SIG-M5 (cell line): ENCODE measurements at places on chromosomes 13 and 19.

DNA sequence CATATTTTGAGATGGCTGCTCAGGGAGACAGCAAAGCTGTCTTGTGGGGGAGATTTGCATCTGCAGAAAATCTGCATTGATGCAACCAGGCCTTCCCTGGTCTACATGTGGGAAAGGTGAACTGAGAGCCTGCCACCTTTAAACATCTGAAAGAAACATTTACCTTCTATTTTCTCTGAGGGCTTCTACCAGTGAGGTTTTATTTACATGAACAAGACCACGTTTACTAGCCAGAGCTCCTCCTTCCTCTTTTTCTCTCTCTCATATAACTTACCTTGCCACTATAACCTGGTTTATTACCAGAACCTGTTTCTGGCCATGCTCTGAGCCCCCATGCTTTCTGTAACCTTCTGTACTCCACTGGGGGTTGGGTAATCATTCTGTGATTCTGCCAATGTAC lies 14.4 kb upstream of the RUBCNL start:
- DNase-seq, result no peak

DNA sequence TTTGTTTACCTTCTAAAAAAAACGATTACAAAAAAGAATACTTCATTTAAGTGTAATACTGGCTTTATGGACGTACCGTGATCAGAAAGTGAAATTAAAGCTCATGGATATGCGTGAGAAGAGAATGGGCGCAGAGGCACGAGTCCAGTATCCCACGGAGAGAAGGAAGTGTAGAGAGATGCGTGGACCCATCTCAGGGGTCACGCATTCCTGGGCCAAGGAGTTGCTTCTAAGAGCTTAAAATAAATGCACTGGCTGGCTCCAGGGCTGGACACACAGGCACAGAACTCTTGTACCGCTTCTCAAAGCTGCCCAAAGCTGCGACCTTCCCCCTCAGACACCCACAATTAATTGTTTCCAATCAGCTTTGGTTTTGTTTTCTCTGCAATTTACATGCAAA lies 8.7 kb upstream of the SPC24 start:
- DNase-seq, result no peak

DNA sequence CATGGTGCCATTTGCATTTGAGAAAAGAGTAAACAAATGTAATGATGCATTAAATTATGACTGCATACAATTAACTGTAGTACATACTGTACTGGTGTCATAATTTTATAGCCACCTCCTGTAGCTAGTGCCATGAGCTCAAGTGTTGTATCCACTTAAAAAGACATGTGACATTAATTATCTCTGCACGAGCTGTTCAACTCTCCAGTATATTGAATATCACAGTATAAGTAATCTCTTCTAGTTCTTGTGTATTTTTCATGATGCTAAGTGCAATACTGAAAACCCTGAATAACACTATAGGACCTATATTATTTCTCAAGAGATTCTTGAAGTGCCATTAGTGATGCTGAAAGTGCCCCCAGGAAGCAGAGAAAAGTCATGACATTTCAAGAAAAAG lies 387.3 kb downstream of the PCDH17 start:
- no peak for DNase-seq

DNA sequence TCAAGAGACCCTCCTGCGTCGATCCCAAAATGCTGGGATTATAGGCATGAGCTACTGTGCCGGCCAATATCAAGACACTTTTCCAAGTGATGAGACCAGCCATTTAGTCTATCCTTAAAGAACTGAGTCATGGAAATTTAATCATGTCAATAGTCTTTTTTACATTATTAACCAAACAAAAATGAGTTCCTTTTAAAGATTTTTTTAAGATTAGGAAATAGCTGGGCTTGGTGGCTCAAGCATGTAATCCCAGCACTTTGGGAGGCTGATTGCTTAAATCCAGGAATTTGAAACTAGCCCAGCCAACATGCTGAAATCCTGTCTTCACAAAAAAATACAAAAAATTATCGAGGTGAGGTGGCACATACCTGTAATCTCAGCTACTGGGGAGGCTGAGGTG lies 16.7 kb upstream of the ZNF564 start:
- no peak for DNase-seq

- DNase-seq, result no peak
These were observed 37.5 kb downstream of the POSTN start for GRCh38 chr13:37561031-37561430.

- no peak for DNase-seq
These were observed 77.6 kb downstream of the KDM4B start for GRCh38 chr19:5046339-5047039.

GRCh38 chr19:30609656-30610270 lies 237.6 kb downstream of the ZNF536 start:
- no peak for DNase-seq

DNA sequence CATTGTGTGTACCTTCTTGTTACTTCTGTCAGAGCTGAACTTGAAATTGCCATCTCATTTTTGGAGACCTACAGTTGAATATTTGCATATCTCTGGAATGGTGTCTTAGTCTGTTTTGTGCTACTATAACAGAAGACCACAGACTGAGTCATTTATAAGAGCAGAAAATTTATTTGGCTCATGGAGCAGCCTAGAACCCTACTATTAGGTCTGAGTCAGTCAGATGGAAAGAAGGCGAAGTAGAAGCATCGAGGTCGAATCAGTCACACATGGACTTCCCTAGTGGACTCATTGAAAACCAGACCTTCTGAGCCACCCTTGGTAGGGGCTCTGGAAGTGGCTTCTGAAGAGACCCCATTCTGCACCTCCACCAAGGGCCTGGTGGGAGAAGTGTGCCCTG lies 33.9 kb upstream of the TPT1 start:
- DNase-seq, result no peak

DNA sequence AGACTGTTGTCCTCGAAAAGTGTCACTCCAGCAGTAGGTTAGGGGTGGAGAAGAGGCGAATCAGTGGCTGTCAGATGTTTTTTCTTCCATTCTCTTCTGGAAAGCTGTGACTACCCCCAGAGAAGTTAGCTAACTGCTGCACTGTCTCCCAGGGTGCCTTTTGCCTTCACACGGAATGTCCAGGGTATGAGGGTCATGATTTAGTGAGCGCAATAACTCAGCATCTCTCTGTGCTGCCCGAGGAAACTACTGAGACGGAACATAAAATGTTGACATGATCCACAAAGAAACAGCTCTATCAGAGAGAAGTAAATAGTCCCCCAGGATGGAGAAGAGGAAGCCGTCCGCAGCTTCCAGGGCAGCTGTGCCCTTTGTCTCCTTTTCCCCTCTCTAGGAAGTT lies 254.0 kb upstream of the ARGLU1 start:
- no peak for DNase-seq

GRCh38 chr13:53240401-53241025 lies 211.9 kb downstream of the OLFM4 start:
- no peak for DNase-seq

DNA sequence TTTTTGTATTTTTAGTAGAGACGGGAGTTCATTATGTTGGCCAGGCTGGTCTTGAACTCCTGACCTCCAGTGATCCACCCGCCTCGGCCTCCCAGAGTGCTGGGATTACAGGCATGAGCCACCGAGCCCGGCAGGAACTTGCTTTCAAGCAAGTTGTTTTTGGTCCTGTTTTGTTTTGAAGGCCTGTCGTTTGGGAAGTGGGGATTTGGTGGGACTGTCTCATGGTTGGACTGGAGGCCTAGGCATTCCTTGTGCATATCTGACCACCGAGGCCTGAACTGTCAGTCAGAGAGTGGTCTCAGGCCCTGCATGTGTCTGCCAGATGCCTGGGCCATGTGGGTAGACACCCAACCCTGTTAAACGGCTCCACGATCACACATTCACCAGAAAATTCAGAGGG lies 26.3 kb downstream of the UBXN6 start:
- DNase-seq, result no peak

- DNase-seq, result no peak
These were observed 1.2 kb upstream of the SLAIN1 start for GRCh38 chr13:77696006-77696878.

GRCh38 chr19:41784743-41785142 lies 11.6 kb upstream of the CEACAM3 start:
- peak; percentile 84 for DNase-seq

DNA sequence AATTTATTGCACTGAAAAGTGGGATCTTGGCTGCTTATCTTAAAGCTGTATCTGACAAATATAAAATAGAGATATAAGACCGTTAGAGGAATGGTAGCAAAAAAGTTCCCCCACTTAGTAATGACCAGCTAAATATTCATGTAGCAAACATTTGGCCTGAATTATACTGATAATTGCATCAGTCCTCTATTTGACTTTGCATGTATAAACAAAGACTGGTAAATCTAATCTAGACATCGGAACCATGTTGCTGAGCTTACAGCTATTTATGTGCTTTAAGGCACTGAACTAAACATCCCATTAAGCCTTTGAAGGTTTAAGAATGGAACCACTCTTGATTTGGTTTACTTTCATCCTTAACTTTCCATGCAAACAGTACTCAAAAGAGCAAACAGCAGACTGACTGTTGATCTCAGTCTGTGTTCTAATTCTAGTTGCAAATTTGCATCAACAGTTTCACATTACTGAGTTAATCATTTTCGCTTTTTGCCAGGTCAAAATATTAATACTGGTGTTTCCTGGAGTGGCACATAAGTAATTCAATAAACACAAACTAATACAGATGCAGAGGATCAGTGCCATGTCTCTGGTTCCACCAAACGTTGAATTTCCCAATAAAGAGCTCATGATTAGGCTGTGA lies 203.5 kb upstream of the HTR2A start:
- no peak for DNase-seq

- DNase-seq, result no peak
These were observed 425.9 kb downstream of the SLITRK6 start for GRCh38 chr13:85373322-85373721.
